ENCODE measurements at places on chromosomes 7 and 10.
A peak's percentile ranks its signal among the peaks of the same experiment; 100 is the strongest.

DNA sequence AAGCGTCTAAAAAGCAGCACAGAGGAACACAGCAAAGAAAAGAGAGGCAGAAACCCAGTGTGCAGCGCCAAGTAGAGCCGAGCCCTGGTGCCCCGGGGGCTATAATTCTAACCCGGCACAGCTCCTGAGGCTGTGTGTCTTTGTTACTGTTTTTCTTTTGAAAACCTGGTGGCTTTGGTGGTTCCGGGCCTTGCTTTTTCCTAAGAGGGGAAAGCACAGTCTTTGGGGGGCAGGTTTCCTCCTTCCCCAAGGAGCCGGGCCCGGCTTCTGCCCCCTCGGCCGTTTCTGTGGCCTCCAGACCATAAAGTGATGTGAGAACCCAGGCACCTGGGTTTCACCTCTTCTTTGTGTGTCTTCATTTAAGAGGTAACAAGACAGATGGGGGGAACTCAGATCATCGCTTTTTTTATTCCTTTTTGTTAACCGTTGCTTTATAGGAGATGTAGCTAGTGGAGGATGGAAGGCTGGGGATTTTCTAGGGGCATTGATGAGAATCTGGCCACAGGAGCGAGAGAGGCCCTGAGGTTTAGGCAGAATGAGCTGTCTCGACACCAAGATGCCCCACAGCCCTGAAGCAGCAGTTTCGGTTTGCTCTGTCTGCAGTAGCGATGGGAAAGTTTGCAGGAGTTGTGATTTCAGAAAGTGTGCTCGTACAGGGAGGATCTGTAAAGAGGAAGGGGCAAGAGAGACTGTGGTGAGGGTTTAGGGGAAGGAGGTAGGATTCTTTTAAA lies 367.8 kb upstream of the GALNT17 start:
- DNase-seq, result no peak

DNA sequence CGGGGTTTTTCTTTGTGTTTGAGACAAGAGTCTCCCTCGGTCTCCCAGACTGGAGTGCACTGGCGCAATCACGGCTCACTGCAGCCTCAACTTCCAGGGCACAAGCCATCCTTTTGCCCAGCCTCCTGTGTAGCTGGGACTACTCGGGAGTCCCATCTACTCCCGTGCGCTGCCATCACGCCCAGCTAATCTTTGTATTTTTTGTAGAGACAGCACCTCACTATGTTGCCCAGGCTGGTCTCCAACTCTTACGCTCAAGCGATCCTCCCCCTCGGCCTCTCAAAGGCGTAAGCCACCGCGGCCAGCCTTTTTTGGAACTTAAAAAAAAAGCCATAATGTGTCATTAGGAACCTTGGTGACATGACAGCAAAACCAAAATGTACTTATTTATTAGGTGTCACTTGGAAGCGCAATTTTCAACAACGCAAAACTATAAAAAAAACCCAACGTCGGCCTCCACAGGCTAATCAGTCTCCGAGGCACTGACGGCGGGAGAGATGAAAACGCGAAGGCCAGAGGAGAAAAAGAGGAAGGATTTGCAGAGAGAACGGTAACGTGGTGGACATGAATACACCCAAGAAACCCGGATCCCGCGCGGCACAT lies 911 bp upstream of the HNRNPH3 start:
- DNase-seq, result no peak

- no peak for DNase-seq
Measured at GRCh38 chr7:12323415-12323814, 80.2 kb downstream of the VWDE start.

DNA sequence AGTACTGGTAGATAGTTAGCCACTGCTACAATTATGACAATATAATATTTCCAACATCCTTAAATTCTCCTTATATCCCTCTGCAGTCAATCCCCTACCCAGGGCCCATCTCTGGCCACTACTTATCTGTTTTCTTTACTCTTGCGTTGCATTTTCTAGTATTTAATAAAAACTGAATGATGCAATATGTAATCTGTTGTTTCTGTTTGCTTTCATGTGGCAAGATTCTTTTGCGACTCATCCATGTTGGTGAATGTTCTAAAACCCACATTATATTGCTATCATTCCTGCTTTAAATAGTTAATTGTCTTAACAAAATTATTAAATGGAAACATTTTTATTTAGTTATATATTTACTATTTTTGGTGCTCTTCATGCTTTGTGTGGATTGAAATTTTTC lies 338.5 kb downstream of the MDFIC start:
- DNase-seq, result no peak

DNA sequence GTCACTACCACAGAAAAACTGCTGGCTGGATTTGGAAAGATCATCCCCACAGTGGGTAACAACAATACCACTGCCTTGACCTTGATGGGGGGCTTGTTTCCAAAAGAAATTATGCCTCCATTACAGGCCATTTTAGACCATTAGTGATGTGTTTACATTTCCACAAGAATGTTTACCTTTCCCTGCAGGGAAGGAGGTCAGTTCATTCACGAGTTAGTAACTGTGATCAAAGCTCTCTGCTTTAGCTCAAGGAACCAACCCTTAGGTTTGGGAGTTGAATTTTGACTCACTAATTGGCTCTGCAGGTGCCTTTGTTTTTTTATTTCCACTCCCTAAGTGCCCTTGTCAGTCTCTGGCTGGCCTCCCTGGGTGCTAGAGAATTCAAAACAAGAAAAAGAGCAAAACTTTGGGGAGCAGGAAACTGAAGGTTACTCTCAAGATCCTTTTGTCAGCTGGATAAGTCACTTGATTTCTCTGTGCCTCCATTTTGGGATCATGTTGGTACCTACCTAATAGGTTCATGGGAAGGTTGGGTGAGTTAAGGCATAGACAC lies 41.1 kb upstream of the NUPR2 start:
- no peak for DNase-seq

- DNase-seq, result no peak
Measured at GRCh38 chr7:22799633-22800032, 23.0 kb downstream of the TOMM7 start.

DNA sequence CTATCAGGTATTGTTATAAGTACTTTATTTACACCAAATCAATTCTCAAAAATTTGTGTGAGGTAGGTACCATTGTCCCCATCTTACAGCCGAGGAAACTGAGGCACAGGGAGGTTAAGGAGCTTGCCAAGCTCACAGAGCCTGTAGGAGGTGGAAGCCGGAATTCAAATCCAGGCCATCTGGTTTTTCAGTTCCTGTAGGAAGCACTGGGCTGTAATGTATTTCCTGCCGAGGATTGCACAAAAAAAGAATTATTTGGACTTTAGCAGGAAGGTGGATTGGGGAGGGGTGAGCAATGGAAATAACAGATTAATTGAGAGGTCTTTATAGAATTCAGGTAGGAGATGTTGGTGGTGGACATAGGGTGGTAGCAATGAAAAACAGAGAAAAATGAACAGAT lies 315.3 kb upstream of the AUTS2 start:
- no peak for DNase-seq

DNA sequence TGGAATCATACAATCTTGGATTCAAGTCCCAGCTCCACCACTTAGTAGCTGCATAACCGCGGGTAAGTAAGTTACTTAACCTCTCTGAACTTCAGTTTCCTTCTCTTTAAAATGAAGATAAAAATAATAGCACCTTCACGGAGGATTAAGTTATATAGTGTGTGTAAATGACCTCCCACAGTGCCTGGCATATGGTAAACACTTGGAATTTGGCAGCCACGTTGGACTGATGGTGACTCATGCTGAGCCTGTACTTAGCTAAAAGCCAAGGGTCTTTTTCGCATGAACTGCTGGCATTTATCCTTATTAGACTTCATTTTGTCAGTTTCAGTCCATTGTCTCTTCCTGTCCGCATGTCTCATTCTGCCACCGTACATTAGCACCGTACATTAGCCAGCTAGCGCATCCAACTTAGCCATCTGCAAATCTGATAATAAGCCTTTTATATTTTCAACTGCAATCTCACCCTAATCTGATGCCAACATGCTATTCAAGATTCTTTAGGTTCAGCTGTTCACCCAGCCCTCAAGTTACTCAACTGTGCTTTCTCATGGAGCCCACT lies 11.2 kb downstream of the SLC13A4 start:
- no peak for DNase-seq

- DNase-seq, result no peak
Measured at GRCh38 chr10:5609952-5610616, 56.3 kb downstream of the ASB13 start.

GRCh38 chr10:122461367-122461728 lies at the start of gene HTRA1:
Gene HTRA1 (plus strand): TSS chr10:122461553. CDS start chr10:122461653, 100 bp downstream.
- peak; percentile 70 for DNase-seq

- DNase-seq, result no peak
Measured at GRCh38 chr7:33108554-33109004, 625 bp downstream of the RP9 start.

DNA sequence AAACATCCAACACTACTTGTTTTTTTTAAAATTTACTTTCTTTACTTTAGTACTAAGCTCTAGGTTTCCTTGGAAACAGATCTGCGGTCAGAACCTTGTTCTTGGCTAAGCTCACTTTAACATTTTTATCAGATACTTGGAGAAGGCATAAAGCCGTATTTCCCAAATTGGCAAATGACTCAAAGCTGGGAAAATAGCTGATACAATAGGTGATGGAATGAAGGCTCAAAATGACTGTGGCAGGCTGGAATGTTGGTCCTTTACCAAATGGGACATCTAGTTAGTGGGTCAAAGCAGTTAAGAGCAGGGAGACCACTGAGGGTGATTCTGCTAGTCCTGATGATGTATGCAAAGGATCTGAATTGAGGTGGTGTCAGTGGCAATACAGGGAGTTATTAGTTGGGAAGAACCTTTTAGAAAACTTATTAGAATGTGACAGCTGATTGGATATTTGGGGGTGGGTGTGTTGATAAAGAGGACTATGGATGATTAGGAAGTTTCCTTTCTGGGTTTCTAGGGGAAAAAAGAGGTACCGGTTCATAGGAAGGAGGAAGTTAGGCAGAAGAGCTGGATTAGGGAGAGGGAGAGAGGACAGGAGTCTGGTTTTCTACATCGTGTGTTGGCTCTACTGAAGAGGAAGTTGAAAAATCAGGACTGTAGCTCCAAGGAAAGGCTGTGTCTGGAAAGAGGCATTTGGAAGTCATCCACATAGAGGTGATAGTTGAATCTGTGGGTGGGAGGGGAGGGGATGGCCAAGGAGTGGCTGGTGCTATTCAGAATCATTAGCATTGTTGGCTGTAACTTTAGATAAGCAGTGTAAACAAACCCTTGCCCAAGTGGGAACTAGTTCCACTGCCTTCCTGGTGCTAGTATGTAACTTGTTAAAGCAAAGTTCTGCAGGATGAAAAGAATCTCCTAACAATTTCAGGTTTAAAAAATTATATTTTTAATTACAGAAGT lies 13.1 kb downstream of the PLCE1 start:
- peak; percentile 55 for DNase-seq

GRCh38 chr10:10658172-10658785 lies 359.4 kb upstream of the CELF2 start:
- peak; percentile 73 for DNase-seq

DNA sequence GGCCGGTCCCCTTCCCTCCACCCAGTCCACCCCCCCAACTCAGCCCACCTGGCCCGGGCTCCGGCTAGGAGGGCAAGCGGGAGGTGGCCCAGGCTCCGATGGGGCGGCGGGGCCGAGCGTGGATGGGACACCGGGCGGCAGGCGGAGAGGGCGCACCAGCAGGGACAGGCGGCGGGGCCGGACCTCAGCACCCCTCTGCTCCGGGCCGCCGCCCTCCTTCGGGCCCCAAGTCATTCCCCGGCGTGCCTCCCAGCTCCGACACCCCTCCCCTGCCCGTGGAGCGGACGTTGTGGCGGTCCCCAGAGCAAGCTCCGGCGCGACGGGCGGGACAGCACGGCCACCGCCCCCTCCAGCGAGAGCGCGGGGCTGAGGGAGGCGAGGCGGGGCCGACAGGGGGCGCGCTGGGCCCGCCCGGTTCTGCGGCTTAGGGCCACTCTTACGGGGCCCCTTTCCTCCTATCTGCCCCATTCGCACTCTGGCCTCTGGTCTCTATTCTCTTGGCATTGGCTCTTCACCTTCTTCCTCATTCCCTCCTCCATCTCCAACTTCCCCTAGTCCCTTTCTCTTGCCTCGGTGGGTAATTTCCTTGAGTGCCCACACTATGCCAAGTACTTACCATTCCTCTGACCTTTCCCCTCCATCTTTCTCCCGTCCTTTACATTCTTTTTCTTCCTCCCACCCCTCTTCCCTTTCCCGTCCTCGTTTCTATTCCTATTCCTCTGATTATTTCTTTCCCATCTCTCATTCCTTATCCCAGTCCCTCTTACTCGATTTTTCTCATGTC lies 701 bp upstream of the GBX1 start:
- peak; percentile 18 for DNase-seq

DNA sequence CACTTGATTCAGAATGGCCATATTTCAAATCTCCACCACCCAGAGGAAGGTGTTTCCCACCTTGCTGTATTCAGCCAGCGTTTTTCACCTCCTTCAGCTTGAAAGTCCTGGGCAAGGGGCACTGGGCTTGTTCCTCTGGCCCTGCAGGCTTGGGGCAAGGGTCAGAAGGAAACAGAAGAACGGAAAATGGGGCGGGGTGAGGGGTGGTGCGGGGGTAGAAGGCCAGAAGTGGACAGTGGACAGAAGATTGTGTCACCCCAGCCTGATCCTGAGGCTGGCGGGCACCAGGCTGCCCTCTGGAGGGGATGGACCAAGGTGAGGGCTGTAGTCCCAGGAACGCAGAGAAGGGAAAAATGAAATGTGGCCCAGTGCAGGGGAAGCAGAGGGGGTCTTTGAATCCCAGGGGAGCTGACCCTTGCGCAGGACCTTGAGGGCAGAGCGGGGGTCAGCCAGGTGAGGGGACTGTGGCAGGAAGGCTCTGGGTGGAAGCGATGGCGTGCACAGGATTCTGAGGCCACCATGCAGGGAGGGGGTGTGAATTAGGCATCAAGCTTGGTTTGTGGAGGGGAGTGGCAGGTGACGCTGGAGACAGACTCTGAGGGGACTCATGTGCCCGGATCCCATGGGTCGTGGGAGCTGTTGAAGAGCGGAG lies 23.0 kb downstream of the TMEM120A start:
- no peak for DNase-seq

GRCh38 chr10:79105150-79105739 lies 36.5 kb downstream of the ZMIZ1 start:
- no peak for DNase-seq

DNA sequence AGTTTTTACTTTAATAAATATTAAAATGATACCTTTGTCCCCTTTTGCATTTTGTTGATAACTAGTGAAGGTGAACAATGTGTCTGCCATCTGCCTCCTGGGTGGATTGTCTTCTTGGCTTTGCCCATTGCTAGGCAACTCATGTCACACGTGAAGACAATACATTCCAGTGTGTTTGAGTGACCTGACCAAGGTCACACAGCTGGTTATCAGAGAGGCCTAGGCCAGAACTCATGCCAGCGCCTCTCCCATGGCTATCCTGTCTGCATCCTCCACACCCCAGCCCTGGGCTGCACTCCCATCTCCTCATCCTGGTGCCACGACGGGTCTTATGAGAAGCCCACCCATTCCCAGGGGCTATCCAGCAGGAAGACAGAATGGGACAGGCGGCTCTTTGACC lies 108.7 kb downstream of the PLCE1 start:
- no peak for DNase-seq
